SK-N-SH (cell line): ENCODE measurements at places on chromosomes 5 and 9. TPM values are rescaled to one million over a fixed set of nuclear protein-coding genes. Genes with fewer than 3 reads are reported as not detected.

GRCh38 chr5:136192015-136192525, 892 bp downstream of the SMIM32 start:
- peak; percentile 43 for DNase-seq

GRCh38 chr9:136012651-136013050, 51.5 kb upstream of the UBAC1 start:
- DNase-seq = peak; percentile 67

- DNase-seq = no peak
Observed at GRCh38 chr5:32233696-32234447, 59.8 kb upstream of the GOLPH3 start.

- no peak for DNase-seq
Observed at GRCh38 chr9:72485821-72486593, 35.4 kb upstream of the TMC1 start.

- DNase-seq = no peak
Observed at GRCh38 chr5:156331181-156331580, 4.2 kb downstream of the SGCD start.

DNA sequence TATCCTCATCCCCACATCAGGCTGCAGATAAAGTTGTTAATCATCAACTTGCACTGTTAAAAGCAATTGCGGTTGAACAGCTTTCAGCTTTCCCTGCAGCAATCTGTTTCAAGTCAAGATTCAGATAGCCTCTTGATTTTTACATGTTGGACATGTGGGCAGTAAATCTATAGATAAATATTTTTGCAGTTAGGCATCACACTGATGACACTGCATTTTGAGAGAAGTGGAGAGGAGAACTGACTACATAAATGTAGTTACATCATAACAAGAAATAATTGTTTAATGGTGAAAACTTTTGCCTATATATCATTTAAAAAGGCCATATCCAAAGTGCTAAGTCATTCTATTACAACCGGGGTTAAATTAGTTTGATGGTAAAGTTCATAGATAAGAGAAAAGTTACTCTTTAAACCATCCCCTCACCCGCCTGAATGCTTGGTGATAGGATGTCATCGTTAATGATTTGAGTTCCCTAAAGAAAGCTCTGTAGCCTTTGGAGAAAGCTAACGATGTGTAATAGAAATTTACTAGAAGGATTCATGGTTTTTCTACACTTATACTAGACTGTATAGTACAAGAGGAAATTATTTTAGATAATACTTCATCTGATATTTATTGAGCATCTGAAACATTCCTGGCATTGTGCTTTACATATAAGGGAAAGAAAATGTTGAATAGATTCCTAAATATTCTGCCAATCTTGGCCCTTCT, 30.8 kb upstream of the ALDH1A1 start:
- no peak for DNase-seq

DNA sequence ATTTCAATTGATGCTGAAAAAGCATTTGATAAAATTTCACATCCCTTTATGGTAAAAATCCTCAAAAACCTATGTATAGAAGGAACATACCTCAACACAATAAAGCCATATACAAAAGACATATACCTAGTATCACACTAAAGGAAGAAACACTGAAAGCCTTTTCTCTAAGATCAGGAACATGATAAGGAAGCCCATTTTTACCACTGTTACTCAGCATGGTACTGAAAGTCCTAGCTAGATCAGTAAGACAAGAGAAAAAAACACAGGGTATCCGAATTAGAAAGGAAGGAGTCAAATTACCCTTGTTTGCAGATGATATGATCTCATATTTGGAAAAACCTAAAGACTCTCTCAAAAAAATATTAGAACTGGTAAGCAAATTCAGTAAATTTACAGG, 350.2 kb upstream of the PDE4D start:
- DNase-seq = no peak

GRCh38 chr5:152400846-152401245, 4.2 kb downstream of the NMUR2 start:
- no peak for DNase-seq

GRCh38 chr9:106862821-106863720, at the start of gene ZNF462:
Gene ZNF462 (plus strand): TSS chr9:106863166. CDS start chr9:106923384, 60,218 bp downstream.
- DNase-seq = peak; percentile 59

DNA sequence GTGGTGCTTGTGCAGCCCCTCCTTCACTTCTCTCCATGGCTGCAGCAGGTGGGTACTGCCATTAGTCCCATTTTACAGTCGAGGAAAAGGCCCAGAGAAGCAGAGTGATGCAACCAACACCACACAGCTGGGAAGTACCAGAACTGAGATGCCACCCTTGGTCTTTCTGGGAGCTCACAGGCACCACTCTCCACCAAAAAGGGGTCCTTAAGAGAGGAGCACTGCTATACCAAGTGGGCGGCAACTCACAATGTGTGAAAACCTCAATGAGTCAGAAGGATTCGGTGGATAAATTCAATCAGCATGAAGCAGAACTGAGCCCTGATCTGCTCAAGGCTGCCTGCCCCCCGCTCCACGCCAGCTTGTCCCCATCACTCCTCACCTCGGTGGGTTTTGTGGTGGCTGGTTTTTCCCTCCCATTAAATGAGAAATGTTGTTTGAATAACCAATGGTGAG, 213.7 kb downstream of the FSTL4 start:
- no peak for DNase-seq

GRCh38 chr9:72477930-72478518, 43.4 kb upstream of the TMC1 start:
- no peak for DNase-seq

DNA sequence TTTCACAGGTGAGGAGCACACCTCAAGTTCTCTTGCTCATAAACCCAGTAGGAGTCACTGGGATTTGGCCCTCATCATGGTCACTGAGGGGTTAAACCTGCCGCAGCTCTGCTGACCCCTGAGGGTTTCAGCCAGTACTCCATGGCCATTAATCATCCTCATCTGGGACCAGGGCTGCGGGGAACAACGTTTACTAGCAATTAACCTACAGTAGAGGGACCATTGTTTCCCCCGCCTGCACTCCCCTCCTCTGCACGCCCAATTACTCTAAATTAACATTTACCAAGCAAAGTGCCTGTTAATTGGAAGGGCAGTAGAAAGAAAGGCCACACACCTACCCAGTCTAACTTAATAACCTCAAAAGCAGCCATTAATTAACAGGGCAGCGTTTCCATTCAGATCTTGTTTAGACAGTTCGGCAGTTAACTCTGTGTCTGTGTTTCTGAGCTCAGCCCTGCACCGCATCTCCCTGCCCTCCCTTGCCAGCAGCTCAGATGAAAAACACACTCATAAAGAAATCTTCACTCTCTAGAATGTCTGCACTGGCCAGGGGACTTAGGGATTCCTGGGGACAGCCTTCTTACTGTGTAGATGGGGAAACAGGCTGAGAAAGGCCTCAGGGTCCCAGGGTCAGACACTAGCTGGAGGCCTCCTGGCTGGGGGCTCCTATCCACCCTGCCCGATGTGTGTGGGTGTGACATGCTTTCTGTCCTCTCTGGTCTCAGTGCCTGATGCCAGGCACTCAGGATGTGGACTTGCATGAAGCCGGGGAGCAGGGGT, 51.6 kb downstream of the ALG2 start:
- peak; percentile 79 for DNase-seq

- DNase-seq = no peak
Observed at GRCh38 chr5:2128686-2129355, 246.1 kb upstream of the IRX4 start.

DNA sequence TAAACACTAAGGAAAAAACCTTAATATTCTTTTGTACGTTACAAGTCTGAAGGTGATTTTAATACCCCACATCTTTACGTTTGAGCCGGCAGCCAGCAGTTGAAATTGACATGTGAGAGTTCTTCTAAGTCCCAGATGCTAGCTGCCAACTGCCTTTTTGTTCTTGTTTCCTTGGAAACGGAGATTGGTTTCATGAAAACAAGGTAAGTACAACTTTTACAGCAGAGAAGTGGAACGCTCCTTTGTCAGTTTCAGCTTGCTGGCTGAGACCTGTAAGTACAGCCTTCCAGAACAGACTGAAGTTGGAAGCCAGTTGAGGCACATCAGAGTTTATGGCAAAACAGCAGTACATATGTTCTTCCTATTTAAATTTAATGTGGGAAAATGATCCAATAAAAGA, 1018.4 kb upstream of the ARRDC3 start:
- no peak for DNase-seq

- no peak for DNase-seq
Observed at GRCh38 chr5:119397518-119398380, 41.9 kb downstream of the TNFAIP8 start.

- DNase-seq = peak; percentile 30
Observed at GRCh38 chr9:21317956-21318923, 13.1 kb upstream of the IFNA5 start.

DNA sequence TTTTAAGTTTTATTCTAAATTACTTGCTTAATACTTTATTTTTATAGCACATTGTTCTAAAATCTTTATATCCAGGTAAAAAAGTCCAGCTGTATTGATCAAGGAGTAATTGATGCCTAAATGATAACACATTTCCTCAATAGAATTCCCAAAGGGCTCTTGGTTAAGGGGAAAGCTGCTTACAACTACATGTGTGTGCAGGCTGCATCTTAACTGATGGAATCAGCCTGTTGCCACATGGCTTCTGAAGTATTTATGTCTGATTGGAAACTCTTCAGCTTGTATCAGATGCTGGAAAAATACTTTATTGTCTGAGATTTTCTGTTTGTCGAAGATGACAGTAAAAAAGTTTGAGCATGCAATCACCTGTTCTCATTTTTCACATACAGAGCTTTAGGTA, 182.6 kb downstream of the FBXL7 start:
- no peak for DNase-seq

DNA sequence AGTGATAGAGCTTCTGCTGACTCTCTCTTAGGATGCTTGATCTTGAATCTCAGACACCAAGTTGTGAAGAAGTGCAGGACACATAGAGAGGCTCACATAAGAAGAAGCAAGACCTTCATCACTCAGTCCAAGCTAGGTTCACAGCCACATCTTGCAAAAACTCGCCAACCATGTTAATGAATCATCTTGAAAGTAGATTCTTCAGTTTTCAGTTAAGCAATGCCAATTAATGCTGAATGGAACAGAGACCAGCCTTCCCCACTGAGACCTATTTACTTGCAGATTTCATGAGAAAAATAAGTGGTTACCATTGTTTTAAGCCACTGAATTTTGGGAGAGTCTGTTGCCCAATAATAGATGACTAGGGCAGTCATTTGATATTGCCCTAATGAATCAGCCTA, 217.7 kb upstream of the EDIL3 start:
- no peak for DNase-seq

DNA sequence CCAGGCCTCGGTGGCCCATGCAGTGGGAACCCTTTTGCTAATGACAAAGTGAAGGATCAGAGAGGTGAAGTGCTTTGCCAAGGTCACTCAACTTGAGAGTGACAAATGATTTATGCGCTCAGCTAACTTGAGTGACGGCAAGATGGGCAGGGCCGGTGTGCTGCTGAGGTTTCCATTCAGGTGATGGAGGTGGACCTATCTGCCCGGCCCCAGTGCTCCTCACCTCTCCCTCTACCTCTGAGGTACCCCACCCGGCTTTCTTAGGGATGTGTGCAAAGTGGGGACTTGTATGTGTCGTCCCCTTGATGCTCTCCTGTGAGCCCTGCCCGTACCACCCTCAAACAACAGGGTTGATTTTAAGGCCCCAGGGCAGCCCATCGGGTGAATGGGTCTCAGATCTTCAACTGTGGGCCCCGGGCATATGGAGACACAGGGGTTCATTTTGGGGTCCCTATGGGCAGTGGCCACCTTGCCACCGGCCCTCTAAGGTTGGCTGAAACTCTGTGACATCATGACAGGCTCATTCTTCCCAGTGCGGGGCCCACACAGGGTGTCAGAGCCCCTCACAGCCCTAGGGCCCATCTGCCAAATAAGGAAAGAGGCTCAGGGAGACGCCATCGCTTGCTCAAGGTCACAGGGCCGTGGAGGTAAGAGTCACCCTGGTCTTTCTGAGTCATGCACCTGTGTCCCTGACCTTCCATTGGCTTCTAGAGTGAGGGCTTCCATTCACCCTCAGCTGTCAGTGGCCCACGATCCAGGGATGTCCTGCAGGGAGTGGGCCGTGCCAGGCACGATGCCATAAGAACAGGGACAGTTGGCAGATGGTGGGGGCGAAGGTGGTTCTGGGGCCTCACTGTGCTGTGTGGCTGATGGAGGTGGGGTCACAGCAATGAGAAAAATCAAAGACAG, 170.6 kb upstream of the MVB12B start:
- no peak for DNase-seq

- no peak for DNase-seq
Observed at GRCh38 chr5:55668356-55668755, 43.8 kb downstream of the SLC38A9 start.

GRCh38 chr9:114261026-114261425, 61.9 kb upstream of the ORM1 start:
- no peak for DNase-seq

- no peak for DNase-seq
Observed at GRCh38 chr5:169431386-169431785, 130.4 kb upstream of the SLIT3 start.

DNA sequence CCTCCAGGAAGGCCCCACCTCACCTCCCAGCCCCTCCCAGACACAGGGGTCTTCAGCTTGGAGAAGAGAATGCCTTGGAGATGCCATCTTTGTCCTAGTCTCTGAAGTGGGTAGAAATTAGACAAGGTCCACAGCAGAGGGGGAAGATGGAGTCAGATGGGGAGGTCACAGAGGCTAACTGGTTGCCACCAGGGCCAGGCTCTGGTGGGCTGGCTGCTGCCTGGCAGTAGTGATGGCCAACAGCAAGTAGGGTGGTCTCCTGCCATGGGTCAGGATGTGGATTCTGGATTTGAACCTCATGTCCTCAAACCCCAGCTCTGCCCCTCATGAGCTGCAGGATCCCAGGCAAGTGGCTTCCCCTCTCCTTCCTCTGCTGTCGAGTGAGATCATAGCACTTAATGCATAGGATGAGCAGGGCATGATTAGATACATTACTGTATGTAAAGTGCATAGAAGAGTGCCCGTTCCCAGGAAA, 38.7 kb upstream of the NEK6 start:
- DNase-seq = no peak

- DNase-seq = no peak
Observed at GRCh38 chr5:39765366-39765765, 340.6 kb upstream of the DAB2 start.

Gene SVEP1
- polyA plus RNA-seq = 0.10 and 0.11 TPM in 2 replicates

Gene NRARP
- 3.9 and 4.2 TPM in 2 replicates for polyA plus RNA-seq

Gene LSM11
- 0.95 and 1.3 TPM in 2 replicates for polyA plus RNA-seq

Gene ZNF484
- polyA plus RNA-seq = 0.79 and 1.1 TPM in 2 replicates

Gene ANKRD31
- 0.05 and 0.06 TPM in 2 replicates for polyA plus RNA-seq

Gene TICAM2
- not detected in 2 replicates for polyA plus RNA-seq

Gene SLC1A1
- polyA plus RNA-seq = 0.23 and 0.34 TPM in 2 replicates

Gene CLIC3
- polyA plus RNA-seq = 0.60 and 1.0 TPM in 2 replicates

Gene LCN6
- not detected in 2 replicates for polyA plus RNA-seq

Gene SPINK6
- not detected in 2 replicates for polyA plus RNA-seq

Gene BTNL8
- polyA plus RNA-seq = not detected in 2 replicates

Gene CTSL
- 98.3 and 114 TPM in 2 replicates for polyA plus RNA-seq

Gene PCDHGB2
- polyA plus RNA-seq = 3.7 and 4.5 TPM in 2 replicates

Gene MAML1
- polyA plus RNA-seq = 4.4 and 8.1 TPM in 2 replicates

Gene GAPVD1
- polyA plus RNA-seq = 10.5 and 10.7 TPM in 2 replicates

Gene SLC34A1
- 0.03 TPM in 1 of 2 replicates, not detected in the other for polyA plus RNA-seq
